ENCODE measurements at places on chromosomes 2 and 18.

DNA sequence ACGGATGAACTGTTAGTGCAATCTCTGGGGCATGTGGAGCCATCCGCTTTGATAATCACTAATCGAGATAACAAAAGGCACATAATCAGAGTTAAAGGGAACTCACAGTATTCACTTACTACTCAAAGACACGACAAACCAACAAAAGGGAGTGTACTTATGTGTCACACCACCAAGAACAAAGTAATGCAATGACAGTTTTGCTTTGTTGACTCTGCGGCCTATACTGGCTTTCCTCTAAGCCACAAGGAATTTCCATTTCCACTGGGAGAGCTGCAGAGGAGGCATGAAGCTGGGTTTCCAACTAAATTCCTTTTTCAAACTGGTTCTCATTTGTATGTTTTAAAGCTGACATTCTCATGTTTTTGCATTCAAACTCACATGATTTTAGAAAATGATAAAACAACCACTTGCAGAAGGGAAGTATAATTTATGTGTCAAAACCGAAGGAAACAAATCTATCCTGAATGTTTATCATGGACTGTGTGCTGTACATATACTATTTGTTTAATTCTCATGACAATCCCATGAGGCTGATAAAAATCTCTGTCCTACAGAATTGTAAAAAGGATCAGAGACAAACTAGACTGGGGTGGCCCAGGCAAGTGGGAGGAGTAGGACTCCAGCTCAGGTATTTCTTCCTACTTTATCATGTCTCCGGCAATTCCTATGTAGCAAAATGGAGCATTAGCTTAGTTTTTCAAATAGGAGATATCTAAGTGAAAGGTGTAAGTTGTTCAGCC, 149.6 kb upstream of the SMAD7 start:
- no peaks in the 10 kb centered on the region for H3K27me3 ChIP-seq
- H3K4me1 ChIP-seq = no peaks in the 10 kb centered on the region
- H3K27ac ChIP-seq = no peak overlapping the region
- no peak for DNase-seq
- no peak overlapping the region for H3K4me3 ChIP-seq

GRCh38 chr18:45374878-45375630, 240.2 kb upstream of the SLC14A2 start:
- H3K27ac ChIP-seq = no peak overlapping the region
- H3K27me3 ChIP-seq = no peaks in the 10 kb centered on the region
- no peak overlapping the region for H3K4me3 ChIP-seq
- DNase-seq = no peak
- no peaks in the 10 kb centered on the region for H3K36me3 ChIP-seq

GRCh38 chr2:28648147-28648546, 103.5 kb upstream of the PPP1CB start:
- H3K4me1 ChIP-seq = no peaks in the 10 kb centered on the region
- DNase-seq = no peak

GRCh38 chr2:232537499-232537898, 2.0 kb upstream of the CHRNG start:
- no peaks in the 10 kb centered on the region for H3K36me3 ChIP-seq
- no peaks in the 10 kb centered on the region for H3K27me3 ChIP-seq
- no peak overlapping the region for H3K27ac ChIP-seq
- H3K4me3 ChIP-seq = no peak overlapping the region
- DNase-seq = no peak

- no peaks in the 10 kb centered on the region for H3K4me1 ChIP-seq
- no peak for DNase-seq
- no peak overlapping the region for H3K27ac ChIP-seq
- no peak overlapping the region for H3K4me3 ChIP-seq
Observed at GRCh38 chr2:84373866-84374265, 85.2 kb downstream of the SUCLG1 start.

DNA sequence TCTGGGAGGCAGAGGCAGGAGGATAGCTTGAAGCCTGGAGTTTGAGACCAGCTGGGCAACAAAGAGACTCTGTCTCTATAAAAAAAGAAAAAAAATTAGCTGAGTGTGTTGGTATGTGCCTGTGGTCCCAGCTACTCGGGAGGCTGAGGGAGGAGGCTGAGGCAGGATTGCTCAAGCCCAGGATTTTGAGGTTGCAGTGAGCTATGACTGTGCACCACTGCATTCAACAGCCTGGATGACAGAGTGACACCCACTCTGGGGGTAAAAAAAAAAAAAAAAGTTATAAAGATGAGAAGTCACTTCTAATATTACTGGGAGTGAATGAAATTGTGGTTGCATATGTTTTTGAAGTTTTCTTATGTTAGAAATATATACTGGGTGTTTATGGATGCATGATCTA, 71.6 kb downstream of the C2orf74 start:
- no peak overlapping the region for H3K4me3 ChIP-seq
- no peaks in the 10 kb centered on the region for H3K4me1 ChIP-seq
- DNase-seq = no peak
- peaks cover 43% of the 10 kb centered on the region for H3K36me3 ChIP-seq
- H3K27ac ChIP-seq = no peak overlapping the region
